ENCODE measurements at places on chromosomes 3 and 15.

DNA sequence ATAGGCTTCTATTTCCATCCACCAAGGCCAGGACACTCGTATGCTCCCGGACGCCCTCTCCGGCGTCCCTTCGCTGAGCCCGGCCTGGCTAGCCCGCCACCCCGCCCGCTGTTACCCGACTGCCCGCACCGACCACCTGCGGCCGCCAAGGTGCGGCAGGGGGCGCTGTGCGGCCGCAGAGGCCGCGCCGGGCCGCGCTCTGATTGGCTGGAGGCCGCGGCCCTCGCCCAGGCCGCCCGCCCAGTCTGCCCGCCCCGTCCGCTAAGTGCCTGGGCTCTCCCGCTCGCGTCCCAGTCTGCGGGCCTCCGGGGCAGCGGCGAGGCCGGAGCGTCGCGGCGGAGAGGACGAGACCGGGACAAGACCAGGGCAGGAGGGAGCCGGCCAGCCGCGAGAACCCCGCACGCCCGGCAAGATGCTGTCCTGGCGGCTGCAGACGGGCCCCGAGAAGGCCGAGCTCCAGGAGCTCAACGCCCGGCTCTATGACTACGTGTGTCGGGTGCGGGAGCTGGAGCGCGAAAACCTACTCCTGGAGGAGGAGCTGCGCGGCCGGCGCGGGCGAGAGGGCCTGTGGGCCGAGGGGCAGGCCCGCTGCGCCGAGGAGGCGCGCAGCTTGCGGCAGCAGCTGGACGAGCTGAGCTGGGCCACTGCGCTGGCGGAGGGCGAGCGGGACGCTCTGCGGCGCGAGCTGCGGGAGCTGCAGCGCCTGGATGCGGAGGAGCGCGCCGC, at the start of gene SYNM:
TSS of gene SYNM (plus strand) at position 293 of the 726 bp plus-strand sequence. CDS start at position 413, 120 bp downstream.
- DNase-seq = peak; percentile 76

GRCh38 chr3:193731656-193732055, 138.6 kb downstream of the OPA1 start:
- no peak for DNase-seq

DNA sequence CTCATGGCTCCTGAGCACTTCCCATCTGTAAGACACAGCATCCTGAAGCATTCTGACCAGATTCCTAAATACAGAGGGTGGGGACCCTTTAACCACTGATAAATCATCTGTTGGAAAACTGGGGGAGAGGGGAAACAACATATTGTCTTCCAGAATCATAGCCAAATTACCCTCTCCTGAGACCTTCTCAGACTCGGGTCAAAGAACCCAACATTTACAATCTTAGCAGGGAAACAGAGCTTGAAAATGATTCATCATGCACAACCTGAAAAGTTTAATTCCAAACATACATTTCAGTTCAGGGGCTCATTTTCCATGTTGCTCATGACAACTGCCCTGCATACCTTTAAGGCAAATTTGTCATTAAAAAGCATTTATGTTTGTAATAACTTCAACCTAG, 48.5 kb upstream of the TSPAN3 start:
- peak; percentile 51 for DNase-seq

DNA sequence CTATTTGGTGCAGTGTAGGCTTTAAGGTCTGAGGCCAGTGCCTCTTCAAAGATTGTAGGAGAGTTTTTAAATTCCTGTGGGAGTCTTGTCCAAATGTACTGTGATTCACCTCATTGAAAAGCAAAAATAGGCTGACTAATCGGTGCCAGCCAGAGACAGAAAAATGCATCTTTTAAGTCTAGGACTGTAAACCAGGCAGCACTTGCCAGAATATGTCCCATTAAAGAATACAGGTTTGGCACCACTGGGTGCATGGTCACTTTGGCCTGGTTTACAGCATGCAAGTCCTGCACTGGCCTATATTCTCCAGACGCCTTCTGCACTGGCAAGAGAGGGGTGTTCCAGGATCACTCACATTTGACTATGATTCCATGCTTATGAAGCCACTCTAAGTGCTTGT, 20.3 kb upstream of the NOX5 start:
- DNase-seq = peak; percentile 65

- peak; percentile 56 for DNase-seq
Measured at GRCh38 chr3:105866656-105867653, 1.9 kb downstream of the CBLB start.

- DNase-seq = no peak
Measured at GRCh38 chr3:6994081-6994668, 133.3 kb downstream of the GRM7 start.
